CD4-positive, alpha-beta T cell treated with Interleukin-6 at 100 ng/mL for 8 hours (primary cell): ENCODE measurements at places on chromosomes 3 and 15.

DNA sequence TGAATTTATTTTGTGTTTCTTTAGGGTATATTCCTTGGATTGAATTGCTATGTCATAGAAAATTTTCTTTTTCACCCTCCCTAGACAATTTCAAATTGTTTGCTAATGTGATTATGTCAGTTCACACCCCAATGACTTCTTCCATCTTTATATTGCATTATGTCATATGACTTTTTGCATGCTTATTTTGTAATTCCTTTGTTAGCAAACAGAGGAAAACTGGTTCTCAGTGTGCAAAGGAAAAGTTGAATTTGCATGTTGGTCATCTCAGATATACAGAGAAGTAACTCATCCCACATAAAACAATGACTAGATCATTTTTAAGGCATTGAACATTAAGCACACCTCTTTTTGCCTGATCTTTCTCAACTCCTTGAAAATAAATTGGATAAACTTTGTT lies 3.3 kb upstream of the RNF13 start:
- DNase-seq, result no peak

- DNase-seq, result no peak
These were observed 2.3 kb upstream of the DNAH1 start for GRCh38 chr3:52313774-52314188.

GRCh38 chr3:39474126-39474515 lies 6.6 kb downstream of the MOBP start:
- no peak for DNase-seq

- no peak for DNase-seq
These were observed 179.2 kb downstream of the LSAMP start for GRCh38 chr3:116265976-116266584.

DNA sequence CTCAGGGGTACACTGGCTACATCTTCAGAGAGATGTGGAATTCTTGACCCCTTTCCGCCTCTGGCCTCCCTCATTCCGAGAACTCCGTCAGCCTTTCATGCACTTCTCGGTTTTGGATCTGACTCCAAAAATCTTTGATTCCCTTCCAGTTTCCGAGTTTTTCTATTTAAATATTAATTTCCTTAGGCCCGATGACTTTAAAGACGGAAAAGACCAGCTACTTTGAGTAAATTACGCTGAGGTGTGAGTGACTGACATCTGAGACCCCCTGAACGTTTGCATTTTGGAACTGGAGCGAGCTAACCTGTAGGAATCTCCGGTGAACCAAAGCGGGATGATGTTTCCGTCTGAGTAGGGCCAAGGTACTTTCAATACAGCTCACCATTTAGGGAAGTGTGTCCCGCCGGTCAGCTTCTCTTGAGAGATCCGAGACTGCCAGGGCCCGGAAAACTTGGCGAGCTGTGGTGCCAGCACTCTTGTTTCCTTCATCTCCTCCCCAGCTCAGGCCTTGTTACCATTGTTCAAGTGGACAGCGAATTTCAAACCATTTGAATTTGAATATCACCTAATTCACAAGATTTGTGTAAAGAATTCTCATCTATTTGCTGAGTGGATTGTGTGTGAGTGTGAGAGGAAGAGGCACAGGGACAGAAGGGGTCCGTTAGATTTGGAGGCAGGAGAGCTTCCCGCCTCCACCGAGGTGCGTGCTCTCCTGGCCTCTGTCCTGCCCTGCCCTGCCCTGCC lies 5.4 kb downstream of the SOX14 start:
- no peak for DNase-seq

GRCh38 chr3:143363949-143364348 lies 244.4 kb downstream of the CHST2 start:
- no peak for DNase-seq

GRCh38 chr3:195580744-195581443 lies 2.8 kb downstream of the APOD start:
- no peak for DNase-seq

- no peak for DNase-seq
These were observed 25.2 kb upstream of the ZBTB38 start for GRCh38 chr3:141343077-141343476.

- DNase-seq, result no peak
These were observed 12.1 kb upstream of the THSD4 start for GRCh38 chr15:71103102-71103676.

GRCh38 chr15:79977431-79978054 lies 6.5 kb upstream of the BCL2A1 start:
- DNase-seq, result no peak

GRCh38 chr3:15436246-15436645 lies 8.8 kb downstream of the EAF1 start:
- no peak for DNase-seq

GRCh38 chr15:44102675-44103254 lies 92.3 kb downstream of the FRMD5 start:
- DNase-seq, result no peak

DNA sequence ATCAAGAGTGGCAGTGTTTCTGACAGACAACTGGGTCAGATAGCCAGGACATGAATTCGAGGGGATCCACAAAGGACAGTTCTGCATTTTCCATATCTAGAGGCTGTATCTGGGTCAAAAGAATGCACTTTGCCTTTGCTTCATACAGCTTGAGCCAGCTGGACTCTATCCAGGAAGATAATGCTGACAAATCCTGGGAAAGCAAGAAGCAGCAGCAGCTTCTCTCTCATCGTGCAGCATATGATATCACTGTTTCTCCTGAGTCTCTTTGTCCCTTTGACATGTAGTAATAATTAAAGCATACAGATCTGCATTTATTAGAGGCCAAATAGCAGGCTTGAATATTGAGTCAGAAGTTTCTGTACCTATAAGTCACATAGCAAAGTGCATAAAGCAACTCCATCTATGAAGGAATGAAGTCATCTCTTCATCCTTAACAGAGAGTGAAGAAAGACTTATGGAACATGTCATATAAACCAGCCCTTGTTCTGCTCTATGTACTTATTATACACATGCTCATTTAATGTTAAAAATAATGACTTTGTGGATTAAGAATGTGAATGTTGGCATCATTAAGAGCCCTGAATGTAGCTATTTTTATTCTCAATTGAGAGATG lies 236.8 kb upstream of the GBE1 start:
- no peak for DNase-seq

DNA sequence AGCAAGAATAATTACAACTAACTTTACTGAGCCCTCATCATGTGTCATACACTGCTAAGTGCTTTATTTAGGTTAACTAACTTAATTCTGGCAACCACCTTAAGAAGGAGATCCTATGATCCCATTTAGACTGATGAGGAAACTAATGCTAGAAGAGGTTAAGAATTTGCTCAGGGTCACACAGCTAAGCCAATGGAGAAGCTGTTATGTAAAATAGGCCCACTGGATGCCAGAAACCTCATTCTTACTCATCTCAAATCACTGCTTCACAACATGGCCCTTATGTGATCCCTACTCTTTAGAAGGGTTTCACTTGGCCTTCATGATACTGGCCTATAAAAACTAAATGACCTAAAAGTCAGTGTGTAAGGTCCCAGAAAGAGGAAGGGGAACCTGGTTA lies 41.2 kb downstream of the IMPG2 start:
- no peak for DNase-seq

DNA sequence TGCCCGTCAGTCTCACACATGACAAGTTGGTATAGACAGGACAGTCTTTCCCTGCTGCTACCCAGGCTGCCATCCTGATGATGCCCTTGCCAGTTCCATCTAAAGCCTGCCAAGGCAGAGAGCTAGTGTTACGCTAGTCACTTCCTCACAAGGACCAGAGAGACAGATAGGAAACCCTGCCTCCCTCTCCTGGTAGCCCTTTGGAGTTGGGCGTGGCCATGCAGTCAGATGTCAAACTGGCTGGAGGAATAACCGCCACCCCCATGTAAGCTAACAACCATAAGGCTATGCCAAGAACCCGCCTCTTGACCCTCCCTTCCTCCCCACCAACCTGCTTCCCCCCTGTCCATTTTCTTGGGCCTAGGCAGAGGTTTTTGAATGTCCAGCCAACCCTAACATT lies 2.8 kb downstream of the TMEM115 start:
- DNase-seq, result no peak

- DNase-seq, result no peak
These were observed 107.2 kb upstream of the SLC25A36 start for GRCh38 chr3:140834266-140835037.
